Hematopoietic multipotent progenitor cell treated with erythropoietin and hydrocortisone succinate and interleukin-3 and kit ligand, for 6 days (in vitro differentiated cells): ENCODE measurements at places on chromosomes 13 and 19.

DNA sequence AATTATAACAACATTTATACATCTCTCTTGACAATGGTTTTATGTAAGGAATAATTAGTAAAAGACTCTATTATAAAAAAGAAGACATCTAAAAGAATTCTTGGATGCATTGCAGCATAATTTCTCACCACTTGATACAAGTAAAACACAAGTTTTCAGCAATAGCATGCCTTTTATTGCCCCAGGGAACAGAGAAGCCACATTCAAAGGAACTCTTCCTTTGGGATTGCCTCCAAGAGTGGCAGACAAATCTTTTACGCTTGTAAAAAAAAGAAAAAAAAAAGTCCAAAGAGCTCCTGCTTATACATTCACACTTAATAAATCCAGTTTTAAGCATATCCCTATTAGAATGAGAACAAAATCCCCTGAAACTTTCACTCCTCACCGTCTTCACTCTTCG is 2357.8 kb upstream of the PCDH20 start:
- no peak for DNase-seq

- no peak for DNase-seq
Measured at GRCh38 chr19:6680141-6680540, 10.2 kb upstream of the TNFSF14 start.

DNA sequence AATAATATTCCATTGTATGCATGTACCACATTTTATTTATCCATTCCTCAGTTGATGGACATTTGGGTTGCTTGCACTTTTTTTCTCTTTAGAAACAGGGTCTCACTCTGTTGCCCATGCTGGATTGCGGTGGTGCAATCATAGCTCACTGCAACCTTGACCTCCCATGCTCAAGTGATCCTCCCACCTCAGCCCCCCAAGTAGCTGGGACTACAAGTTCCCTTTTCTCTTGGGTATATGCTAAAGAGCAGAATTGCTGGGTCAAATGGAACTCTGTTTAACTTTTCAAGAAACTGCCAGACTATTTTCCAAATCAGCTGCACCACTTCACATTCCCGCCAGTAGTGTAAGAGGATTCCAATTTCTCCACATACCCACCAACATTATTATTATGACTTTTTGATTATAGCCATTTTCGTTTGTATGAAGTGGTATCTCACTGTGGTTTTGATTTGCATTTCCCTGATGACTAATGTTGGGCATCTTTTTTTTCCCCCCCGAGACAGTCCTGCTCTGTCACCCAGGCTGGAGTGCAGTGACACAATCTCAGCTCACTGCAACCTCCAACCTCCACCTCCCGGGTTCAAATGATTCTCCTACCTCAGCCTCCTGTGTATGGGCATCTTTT is 7.6 kb upstream of the IPO5 start:
- DNase-seq: no peak

- peak; percentile 22 for DNase-seq
Measured at GRCh38 chr13:48535766-48536165, 2.9 kb upstream of the RCBTB2 start.

DNA sequence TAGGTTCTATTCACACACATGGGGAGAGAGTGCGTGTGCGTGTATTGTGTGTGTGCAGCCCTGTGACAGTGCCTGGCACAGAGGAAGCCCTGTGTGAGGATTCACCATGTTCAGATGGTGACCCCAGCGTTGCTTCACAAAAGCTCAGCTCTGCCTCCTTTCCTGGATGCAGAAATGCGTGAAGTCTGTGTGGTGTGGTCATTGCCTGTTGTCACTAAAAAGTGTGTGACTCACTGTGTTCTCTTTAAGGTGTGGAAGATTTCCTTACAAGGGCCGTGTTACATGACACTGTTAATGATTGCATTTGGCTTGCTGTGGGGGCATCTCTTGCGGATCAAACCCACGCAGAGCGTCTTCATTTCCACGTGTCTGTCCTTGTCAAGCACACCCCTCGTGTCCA is 19.5 kb upstream of the DCUN1D2 start:
- no peak for DNase-seq

DNA sequence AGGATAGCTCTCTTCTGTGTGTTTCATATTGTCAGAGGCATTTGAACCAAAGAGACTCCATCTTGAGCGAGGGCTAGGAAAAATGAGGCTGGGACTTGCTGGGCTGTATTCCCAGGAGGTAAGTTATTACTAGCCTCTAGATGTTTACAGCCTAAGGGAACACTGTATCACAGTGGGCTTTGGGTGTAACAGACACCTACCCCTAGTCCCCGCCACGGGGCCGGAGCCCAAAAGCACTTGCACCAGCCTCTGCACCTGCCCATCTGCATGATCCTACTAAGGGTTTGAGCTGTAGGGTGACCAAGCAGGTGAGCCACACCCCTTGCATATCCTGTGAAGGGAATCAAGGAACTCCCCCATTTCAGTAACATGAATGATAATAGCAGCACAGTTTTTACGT is 1972.2 kb downstream of the OLFM4 start:
- DNase-seq: no peak
